ENCODE measurements at places on chromosomes 4 and X. TPM values are rescaled to one million over a fixed set of nuclear protein-coding genes. Genes with fewer than 3 reads are reported as not detected.

Gene GRIA2
- under 0.01 TPM for total RNA-seq

Gene CUL4B
- 37.3 TPM for total RNA-seq

Gene OTUD6A
- under 0.01 TPM for total RNA-seq

Gene WNK3
- total RNA-seq = 0.87 TPM

Gene PPARGC1A
- 0.37 TPM for total RNA-seq

Gene BMPR1B
- 1.1 TPM for total RNA-seq

Gene SFRP2
- total RNA-seq = not detected

Gene SYTL5
- 0.66 TPM for total RNA-seq

Gene NAP1L5
- 9.5 TPM for total RNA-seq

Gene CTAG1A
- total RNA-seq = not detected

Gene PDZD4
- 0.22 TPM for total RNA-seq

Gene DGAT2L6
- total RNA-seq = not detected

Gene ARHGAP36
- not detected for total RNA-seq

Gene PPP1R2C
- total RNA-seq = not detected

Gene DCAF12L2
- total RNA-seq = 0.11 TPM

Gene CTAG2
- total RNA-seq = not detected

Gene RHOXF2
- total RNA-seq = not detected

Gene LUZP4
- not detected for total RNA-seq

Gene PPID
- total RNA-seq = 36.0 TPM

Gene ZNF711
- 0.87 TPM for total RNA-seq

Gene CHIC1
- 11.0 TPM for total RNA-seq

Gene SAP30
- total RNA-seq = 44.2 TPM

Gene SULT1B1
- 0.12 TPM for total RNA-seq

Gene ARHGEF38
- not detected for total RNA-seq

Gene AFM
- total RNA-seq = not detected

Gene CXCL10
- not detected for total RNA-seq

Gene GDPD2
- total RNA-seq = not detected

Gene TMSB15A
- 8.7 TPM for total RNA-seq

Data from uterine smooth muscle cell (primary cell).